ENCODE measurements at places on chromosomes 1 and 21. TPM values are rescaled to one million over a fixed set of nuclear protein-coding genes. Genes with fewer than 3 reads are reported as not detected.

GRCh38 chr1:22607154-22607553 is 29.3 kb upstream of the C1QA start:
- DNase-seq: no peak

DNA sequence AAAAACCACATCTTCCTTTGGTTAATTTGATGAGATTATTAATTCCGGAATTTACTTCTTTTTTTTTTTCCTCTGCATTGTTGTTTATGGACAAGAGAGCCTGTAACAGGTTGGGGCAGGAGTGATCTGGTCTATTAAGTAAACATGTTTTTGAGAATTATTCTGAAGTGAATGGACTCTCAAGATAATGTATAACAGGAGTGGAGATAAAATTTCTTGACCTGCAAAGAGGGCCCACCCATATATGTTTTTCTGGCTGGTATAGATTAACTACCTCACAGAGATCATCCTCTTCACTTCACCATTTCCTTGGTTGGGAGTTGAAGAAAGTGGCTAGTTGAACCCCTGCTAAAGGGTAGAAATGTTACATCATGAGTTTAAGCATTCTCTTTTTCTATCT is 10.7 kb downstream of the DDI2 start:
- no peak for DNase-seq

GRCh38 chr1:150141452-150141851 is 8.3 kb upstream of the PLEKHO1 start:
- DNase-seq: no peak

- DNase-seq: no peak
These were observed 41.8 kb upstream of the CAMTA1 start for GRCh38 chr1:6743189-6744101.

GRCh38 chr1:224456637-224456953 is 22.0 kb upstream of the WDR26 start:
- no peak for DNase-seq

- no peak for DNase-seq
These were observed 21.2 kb upstream of the APOBEC4 start for GRCh38 chr1:183674339-183674738.

KRTAP27-1 gene
- total RNA-seq: not detected

BRDT gene
- not detected for total RNA-seq

EXTL1 gene
- 38.7 TPM for total RNA-seq

PTPN7 gene
- 0.08 TPM for total RNA-seq
